Stimulated activated CD4-positive, alpha-beta T cell treated with anti-CD3 and anti-CD28 coated beads, Interleukin-1b, Interleukin-23, amount 100 ng/mL, for 24 hours (primary cell): ENCODE measurements at places on chromosomes 1 and 21.

DNA sequence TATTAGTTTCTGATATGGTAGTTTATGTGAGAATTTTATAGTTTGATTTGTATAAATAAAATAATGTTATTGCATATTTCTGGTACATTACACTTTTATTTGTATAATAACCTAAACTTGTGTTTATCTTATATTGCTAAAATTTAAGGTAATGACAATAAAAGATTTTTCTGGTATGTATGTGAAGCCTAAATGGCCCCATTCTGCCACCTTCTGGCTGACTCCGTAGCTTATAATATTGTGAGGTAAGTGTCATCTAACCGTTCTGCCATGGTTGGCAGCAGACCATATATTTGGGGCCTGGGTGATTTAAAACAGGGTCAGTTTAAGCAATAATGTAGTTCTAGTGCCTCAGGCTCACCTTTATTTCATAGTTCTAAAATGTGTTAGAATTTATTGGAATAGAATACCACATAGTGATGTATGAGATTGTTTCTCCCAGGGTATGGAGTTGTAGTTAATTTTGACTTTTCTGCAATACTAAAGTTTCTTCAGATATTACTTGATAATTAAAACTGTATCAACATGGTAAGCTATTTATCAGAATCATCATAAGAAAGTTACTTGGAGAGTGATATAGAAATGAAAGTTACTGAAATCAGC is 21.2 kb upstream of the PRKACB start:
- no peak for DNase-seq

- DNase-seq = no peak
Measured at GRCh38 chr1:201746156-201746555, 82.8 kb upstream of the IPO9 start.

DNA sequence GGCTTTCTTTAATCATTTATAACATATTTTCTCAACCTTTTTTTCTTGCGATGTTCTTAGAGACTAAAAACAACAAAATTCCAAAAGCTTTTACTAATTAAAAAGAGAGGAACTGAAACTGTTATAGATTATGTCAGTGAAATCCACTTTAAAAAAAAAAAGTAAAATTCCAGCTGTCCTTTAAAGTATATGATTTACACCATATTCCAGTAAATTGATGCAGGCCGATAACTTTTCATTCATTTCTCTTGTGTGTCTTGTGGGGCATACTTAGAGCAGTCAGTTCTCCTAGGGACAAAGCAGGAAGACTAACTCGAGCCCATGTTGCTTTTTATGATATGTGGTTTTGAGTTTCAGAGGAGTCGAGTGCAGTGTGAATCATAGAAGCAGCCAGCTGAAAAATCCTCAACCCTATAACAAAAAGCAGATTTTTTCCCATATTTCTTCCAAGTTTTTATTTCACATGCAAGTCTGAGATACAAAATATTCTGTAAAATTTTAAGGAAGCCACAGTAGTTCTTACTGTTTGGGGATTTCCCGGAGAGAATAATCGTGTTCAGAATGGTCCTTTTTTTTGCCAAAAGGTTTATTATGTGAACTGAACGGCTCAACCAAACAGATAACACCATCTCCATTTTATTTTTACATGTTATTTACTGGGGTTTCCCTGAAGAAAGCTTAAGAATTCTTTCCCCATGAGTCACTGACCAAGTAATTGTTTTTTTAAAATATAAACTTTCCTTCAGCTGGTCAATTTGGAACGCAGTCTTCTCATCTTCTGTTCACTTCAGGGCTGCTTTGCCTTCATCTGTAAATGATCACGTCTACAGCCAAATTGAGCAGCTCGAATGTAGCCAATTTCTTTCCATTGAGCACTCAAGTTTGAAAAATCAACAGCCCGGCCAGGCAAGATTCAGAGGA is 77.0 kb upstream of the C1orf105 start:
- no peak for DNase-seq

DNA sequence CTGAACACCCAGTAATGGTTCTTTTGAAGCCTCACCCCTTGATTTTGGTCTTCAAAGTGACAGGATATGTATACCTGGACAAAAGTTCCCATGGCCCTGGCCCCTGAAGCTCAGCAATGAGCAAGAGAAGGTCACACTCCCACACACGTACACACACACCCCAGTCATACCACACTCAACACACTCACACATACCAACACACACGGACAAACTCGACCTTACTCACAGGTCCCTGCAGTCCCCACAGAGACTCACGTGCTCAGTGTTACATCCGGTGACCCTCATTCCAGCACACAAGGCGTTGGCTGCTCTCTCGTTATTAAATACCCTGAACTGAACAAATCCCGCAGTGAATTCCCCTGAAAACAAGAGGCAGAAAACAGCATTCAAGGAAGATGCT is 5.9 kb downstream of the ITLN1 start:
- DNase-seq = no peak

- no peak for DNase-seq
Measured at GRCh38 chr1:19046972-19047731, 90.7 kb upstream of the IFFO2 start.

DNA sequence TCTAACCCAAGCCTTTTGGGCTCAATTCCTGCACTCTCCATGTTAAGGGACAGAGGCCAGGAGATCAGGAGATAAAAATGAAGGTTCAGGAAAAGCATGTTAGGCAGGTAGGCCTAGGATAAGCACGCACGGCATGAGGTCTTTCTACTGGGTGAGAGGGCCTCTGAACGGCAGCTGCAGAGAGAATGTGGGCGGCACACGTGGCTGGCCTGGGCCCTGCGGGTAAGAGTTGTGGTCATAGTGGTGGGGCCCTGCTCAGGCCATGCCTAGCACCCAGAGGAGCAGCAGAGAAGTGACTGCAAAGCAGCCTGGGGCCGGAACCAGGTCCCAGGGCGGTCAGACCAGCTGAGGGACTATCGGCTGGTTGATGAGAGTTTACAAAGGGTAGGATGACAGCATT is 7.5 kb upstream of the FOXO6 start:
- DNase-seq = no peak

GRCh38 chr1:234683861-234684632 is 74.1 kb upstream of the IRF2BP2 start:
- no peak for DNase-seq

DNA sequence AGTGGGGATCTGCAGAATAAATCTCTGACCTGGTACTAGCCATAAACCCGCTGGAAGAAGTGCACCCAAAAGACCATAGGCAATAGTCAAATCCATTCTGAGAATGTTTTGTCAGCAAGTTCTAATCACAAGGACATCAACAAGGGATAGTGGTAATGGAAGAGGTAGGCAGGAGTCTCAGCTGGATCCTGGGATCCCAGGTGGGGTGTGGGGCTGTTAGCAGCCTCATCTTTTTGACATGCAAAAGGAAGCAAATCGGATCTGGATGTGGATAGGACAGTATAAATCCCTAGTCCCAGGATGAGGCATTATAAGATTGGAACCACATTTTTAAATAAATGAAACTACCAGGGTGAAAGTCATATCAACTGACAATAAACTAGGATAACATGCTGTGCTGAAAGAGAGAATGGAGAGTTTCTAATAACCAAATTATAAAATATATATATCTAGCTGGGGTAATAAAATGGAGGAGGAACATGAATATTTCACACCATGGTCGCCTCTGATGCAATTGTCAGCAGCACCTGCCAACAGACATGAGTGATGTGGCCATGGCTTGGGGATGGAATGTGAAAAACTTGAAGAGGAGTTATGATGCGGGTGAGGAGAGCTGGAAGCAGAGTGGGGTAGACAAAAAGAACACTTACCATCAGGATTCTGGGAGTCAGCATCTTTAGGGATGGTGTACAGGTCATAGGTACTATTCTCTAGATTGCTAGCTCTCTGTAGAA is 23.7 kb upstream of the PEX19 start:
- no peak for DNase-seq

- no peak for DNase-seq
Measured at GRCh38 chr1:218352075-218352438, 6.9 kb downstream of the TGFB2 start.

GRCh38 chr21:31713973-31714740 is 17.8 kb downstream of the SCAF4 start:
- no peak for DNase-seq

DNA sequence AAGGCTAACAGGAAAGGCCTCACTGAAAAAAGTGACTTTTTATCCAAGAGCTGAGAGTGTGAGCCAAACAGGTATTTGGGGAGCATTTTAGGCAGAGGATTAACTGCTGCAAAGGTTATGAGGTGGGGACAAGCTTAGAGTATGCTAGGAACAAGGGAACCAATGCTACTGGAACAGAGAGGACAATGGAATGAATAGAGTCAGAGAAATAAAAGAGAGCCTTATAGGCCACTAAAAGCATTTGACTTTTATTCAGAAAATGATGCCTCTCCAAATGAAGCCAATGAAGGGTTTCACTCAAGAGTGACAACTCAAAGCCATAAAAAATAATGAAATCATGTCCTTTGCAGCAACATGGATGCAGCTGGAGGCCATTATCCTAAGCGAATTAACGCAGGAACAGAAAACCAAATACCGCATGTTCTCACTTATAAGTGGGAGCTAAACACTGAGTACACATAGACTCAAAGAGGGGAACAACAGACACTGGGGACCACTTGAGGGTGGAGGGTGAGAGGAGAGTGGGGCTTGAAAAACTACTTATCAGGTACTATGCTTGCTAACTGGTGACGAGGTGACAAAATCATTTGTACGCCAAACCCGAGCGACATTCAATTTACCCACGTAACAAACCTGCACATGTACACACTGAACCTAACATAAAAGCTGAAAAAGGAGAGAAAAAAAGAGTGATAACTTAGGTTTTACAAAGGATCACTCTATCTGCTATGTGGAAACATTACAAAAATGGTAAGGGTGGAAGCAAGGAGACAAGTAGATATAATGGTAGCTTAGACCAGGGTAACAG is 11.1 kb downstream of the PTP4A2 start:
- DNase-seq = no peak

DNA sequence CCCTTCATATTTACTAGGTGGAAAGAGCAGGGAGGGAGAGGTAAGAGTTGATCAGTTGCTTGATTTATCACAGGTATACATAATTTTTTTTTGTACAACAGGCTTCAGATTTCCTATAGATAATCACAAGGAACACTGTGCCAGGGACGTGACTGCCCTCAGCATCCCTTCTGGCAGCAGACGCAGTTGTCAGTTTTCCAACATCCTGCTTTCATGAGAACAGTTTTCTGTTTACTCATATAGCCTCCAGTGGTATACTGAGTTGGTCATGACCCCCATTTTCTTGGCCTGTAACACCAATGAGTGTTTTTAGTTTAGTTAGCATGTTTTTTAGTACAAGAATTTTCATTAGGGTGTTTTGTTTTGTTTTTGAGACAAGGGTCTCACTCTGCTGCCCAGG is 37.9 kb upstream of the PTPRF start:
- DNase-seq = no peak

DNA sequence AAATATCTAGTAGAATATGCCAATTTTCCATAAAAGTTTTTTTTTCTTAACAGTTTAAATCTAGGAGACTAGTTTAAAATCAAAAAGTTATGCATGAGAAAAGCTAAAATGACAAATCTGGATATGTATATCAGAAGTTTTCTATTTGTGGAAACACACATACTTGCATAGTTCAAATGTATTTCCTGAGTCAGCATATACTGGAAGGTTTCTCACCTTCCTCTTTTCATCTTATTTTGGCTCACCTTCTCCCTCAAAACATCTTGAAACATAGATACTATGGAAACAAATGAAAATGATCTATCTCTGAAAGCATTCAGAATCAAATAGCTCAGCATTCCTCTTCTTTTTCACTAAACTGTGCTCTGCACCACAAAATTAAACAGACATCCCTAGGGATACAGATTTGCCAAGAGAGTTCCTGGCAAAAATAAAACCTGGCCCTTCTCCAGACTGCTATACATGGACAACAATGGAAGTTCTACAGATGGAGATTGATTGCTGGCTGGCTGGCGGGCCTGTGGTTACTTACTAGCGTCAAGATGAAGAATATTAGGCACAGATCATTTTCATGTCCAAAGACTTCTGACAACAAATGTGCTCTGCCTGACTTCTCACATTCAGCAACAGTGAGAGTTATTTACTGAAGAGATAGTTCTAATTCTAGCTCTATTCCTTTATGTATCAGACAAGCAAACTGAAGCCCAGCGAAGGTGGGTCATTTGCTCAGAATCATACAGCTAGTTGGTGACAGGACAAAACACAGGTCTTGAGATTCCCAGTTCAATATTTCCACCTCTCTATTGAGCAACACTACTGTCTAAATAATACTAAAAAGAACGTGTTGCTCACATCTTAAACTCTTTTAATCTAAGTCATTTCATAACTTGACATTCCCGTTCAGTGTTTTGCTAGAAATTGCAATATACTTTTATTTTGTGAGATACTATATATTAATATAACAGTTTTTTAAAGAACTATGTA is 26.6 kb downstream of the DIPK1A start:
- no peak for DNase-seq

- no peak for DNase-seq
Measured at GRCh38 chr1:162067466-162067865, 2.0 kb upstream of the NOS1AP start.

DNA sequence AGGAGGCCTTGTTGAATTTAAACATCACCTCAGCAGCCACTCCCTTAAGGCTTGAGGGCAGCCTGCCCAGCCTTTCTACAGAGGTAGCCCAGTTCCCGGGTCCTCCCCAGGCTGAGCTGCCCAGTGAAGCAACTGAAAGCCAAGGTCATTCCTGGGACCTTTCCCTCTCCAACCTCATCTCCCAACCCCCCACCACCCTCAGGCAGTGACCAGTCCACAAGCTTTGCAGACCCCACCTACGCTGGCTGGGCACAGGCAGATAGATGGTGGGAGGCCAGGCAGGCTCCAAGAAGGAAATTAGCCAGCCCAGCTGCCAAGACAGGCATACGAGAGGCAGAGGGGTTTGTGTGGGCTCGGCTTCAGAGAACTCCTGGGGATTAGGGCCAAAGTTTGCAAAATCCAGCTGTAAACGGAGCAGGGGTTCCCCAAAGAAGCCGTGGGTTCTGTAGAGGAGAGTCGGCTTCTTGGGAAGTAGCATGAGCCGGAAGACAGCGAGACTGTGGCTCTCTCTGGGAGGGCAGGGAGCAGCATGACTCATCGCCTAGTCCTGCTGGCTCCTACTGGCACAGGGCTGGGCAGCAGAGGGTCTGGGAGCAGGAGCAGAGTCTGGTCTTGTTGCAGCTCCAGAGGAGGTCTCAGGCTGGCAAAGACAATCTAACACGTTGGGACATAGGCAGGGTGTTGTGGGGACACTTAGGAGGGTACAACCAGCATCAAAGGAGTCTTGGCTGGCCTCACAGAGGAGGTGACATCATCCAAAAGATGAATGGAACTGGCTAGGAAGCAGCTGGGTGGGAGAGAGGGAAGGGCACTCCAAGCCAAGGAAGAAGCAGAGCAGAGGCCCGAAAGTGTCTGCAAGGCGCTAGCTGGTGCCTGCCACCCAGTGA is 2.8 kb upstream of the ZC3H12A start:
- no peak for DNase-seq

- no peak for DNase-seq
Measured at GRCh38 chr1:6991266-6991665, 206.0 kb downstream of the CAMTA1 start.

- no peak for DNase-seq
Measured at GRCh38 chr1:206540044-206540780, 32.9 kb downstream of the RASSF5 start.
